ENCODE measurements at places on chromosomes 13 and 19.
A peak's percentile ranks its signal among the peaks of the same experiment; 100 is the strongest.

- no peak for DNase-seq
These were observed 133.9 kb downstream of the SLITRK6 start for GRCh38 chr13:85665286-85665685.

DNA sequence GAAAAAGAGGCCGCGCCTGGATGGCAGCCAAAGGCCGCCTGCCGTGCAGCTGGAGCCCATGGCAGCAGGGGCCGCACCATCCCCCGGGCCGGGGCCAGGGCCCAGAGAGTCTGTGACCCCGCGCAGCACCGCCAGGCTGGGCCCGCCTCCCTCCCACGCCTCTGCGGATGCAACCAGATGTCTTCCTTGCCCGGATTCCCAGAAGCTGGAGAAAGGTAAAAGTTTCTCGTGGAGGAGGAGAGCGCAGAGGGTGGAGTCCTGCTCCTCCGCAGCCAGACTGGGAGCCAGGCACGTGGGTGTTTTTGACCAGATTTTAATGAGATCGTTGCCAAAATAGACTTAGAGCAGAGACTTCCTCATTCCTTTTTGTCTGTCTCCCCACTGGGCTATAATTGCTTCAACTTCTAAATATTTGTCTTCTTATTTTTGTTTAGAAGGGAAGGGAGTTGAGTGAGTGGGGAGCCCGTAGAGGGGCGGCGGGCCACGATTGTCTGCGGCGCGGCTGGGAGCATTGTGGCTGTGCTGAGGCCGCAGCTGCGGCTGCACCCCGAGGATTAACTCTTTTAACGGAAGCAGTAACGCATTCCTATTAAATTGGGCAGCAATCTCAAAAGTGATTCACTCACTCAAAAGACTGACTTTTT, 22.8 kb upstream of the NDUFS7 start:
- DNase-seq, result peak; percentile 80

GRCh38 chr19:57888560-57889231, at the start of gene ZNF814:
Gene ZNF814, minus strand, starts transcription at chr19:57889037. Its CDS starts 235 bp downstream, at chr19:57888802.
- DNase-seq, result peak; percentile 84

DNA sequence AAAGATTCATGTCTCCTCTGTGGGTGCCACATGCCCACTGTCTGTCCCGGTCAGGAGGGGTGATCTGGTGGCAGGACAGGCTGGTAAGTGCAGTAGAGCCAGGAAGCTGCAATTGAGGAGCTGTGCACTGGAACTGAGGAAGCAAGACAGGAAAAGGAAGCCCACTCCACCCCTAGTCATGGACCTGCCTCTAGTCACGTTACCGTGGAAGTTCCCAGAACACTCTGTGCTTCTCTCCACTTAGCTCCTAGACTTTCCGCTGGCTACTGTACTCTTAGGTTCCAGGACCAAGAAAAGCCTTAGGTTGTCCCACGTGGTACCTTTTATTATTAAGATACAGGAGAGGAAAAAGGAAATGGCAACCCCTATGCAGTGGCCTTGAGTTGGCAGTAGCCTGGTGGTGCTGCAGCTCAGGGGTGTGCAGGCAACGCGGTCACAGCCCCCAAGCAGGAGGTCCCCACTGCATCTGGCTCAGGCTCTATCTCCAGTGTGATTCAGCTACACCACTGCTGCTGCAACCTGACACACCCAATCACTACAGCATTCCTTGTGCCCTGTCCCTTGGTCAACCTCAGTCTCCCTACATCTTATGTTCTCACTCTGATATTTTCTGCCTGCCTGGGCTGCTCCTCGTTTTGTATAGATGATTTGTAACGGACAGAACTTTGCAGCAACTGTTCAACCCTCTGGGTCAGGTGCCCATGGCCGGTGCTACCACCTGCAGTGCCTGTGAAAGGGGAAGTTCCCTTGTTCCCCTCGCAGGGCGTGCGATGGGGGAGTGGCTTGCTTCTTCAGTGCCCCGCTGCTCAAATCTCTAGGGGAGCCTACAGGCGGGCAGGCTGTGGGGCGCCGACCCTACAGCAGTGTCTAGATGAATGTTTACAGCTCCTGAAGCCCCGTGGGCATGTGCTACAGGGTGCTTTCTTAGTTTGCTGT, 24.4 kb upstream of the GPR12 start:
- no peak for DNase-seq

DNA sequence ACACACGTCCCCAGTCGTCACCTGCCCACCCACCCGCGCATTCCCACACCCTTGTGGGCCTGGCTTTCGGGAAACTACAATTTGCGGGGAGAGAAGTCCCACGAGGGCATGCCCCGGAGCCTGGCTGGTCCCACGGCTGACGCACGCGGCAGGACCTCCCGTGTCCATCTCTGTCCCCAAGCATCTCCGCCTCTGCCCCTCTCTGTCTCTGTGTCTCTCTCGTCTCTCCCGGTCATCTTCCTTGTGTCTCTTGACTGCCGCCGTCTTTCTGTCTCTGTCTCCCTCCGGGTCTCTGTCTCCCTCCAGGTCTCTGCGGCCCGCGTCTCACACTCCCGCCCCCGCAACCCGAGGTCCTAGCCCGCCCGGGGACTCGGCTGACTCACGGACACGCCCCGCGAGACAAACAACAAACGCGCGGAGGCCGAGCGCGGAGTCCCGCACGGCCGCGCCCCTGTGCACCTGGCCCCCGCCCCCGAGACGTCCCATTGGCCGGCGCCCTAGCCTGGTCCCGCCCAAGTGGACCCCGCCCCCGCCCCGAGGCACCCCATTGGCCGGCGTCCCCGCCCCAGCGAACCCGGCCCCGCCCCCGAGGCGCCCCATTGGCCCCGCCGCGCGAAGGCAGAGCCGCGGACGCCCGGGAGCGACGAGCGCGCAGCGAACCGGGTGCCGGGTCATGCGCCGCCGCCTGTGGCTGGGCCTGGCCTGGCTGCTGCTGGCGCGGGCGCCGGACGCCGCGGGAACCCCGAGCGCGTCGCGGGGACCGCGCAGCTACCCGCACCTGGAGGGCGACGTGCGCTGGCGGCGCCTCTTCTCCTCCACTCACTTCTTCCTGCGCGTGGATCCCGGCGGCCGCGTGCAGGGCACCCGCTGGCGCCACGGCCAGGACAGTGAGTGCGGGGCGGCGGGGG, at the start of gene FGF22:
TSS of gene FGF22 (plus strand) at position 627 of the 908 bp plus-strand sequence. CDS start at position 674, 47 bp downstream.
- peak; percentile 93 for DNase-seq

DNA sequence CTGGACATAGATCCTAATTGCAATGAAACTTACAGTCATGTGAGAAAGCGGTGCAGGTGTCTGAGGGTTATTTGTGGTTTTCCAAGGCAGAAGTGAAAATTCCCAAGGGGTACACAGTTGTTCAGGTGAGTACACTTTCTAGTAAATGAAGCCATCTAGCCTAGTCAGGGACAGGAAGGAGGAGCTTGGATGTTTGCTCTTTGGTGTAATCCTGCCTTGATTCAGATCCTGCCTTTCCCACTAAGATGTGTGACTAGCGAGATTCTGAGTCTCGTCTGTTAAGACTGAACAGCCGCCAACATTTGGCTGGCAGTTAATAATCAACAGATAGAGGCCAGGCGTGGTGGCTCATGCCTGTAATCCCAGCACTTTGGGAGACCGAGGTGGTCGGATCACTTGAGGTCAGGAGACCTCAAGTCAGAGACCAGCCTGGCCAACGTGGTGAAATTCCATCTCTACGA, 2.5 kb downstream of the RPS9 start:
- no peak for DNase-seq

GRCh38 chr13:27018344-27018861, 153.2 kb downstream of the USP12 start:
- no peak for DNase-seq

DNA sequence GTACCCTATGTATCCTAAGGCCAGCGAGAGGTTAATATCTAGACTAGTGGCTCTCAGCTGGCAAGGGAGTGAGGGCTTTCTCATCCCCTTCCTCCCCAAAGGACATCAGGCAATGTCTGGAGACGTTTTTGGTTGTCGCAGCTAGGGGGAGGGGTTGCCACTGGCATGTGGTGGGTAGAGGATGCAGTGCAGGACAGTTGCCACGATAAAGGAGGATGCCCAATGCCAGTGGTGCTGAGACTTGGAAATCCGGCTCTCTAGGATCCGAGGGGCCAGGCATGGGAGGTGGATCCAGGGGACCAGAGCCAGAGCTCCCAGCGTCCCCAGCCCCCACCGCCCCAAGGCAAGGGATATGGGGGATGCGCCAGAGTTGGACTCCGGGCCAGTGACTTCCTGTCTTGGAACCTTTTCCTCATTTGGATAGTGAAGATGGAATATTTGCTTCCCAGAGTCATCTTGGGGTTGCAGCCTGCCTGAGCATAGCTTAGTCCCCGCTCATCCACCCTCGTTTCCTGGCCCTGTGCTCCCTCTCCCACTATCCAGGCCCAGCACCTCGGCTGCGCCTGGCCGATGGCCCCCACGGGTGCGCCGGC, 4.9 kb downstream of the SSC5D start:
- no peak for DNase-seq
